ENCODE measurements at places on chromosomes 5 and 9.

GRCh38 chr9:127202461-127203169 lies 62.0 kb upstream of the GARNL3 start:
- DNase-seq = no peak

DNA sequence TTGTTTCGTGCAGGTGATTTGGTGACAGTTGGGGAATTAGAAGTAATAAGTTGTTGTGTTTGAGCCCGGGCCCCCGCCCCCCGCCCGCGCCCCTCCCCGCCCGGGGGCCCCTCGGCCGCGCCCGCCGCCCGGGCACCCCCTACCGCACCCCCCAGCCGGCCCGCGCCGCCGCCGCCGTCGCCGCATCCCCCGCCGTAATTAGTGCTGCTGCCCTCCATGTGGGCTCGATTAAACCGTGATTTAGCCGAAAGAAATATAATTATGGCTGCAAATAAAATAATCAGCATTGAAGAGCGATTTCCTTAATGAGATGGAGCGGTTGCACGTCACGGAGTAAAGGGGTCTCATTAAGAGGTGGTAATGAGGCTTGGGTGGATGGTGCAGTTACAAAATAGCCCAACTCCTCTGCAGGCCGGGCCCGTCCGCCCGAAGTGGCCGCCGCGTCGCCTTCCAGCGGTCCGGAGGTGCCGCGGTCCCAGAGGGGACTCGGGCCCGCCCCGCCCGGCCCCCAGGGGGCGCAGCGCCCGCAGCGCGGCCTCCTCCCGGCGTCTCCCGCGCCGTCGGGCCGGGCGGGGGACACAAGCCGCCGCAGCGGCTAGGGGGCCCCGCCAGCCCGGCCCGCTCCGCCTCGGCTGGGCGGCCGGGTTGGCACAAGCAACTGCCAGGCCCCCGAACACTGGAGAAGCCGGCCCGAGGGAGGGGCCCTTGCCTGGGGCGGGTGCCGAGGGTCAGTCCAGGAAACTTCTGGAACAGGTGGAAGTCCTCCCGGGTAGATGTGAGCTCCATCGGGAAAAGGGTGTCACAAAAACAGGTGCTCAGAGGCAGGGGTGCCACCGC lies 6.9 kb upstream of the OTP start:
- no peak for DNase-seq

DNA sequence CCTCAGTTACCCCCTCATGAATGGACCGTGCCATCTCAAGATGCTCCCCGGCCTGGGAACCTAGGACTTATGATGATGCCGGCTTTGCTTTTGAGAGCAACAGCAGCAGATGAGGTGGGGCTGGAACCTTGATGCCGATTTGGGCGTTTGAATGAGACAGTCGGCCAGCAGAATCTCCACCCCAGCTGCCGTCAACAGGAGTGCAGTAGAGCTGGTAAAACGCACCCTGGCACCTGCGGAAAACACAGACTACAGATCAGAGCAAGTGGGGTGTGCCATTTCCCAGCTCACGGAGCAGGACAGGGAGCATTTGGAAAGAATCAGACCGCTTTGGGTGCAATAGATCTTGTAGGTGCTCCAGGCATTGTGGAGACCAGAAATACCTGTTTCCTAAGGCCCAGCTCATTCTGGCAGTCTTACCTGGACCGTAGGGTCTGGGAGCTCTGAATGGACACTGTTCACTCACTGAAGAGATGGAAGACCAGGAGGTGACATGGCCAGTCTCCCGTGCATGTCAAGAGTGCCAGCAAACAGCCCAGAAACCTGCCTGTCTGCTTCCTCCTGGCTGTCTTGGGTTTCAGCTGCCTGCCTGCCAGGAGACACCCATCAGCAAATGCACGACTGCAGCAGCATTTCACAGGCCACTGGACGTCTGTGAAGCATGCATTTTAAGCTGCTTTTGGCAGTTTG lies 317.7 kb upstream of the IRX4 start:
- no peak for DNase-seq

GRCh38 chr9:130088051-130088450 lies 34.3 kb downstream of the GPR107 start:
- DNase-seq = no peak

DNA sequence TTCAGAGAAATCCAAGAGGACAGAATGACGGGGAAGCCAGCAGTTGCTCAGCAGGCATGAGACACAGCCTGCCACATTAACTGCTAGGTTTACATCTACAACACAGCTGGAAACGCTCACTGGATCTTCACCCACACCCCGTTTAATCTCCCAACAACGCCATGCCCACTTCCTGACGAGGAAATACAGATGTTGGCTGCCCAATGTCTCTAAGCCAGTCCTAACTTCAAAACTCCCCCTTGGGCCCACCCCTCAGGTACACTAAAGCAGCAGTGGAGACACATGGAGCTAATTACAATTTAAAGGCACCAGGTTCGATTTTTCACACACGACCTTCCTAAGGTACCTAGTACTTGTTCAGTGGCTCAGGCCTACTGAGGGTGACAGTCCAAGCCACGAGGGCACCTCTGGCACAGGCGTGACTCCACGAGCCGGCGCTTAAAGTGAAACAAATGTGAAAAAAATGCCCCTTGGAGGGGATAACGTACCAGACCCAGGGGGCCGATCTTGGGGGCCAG lies 904 bp downstream of the RPL12 start:
- DNase-seq = no peak

- no peak for DNase-seq
Measured at GRCh38 chr5:156693113-156693512, 157.0 kb upstream of the PPP1R2B start.

- no peak for DNase-seq
Measured at GRCh38 chr5:158289967-158290366, 431.0 kb upstream of the CLINT1 start.

DNA sequence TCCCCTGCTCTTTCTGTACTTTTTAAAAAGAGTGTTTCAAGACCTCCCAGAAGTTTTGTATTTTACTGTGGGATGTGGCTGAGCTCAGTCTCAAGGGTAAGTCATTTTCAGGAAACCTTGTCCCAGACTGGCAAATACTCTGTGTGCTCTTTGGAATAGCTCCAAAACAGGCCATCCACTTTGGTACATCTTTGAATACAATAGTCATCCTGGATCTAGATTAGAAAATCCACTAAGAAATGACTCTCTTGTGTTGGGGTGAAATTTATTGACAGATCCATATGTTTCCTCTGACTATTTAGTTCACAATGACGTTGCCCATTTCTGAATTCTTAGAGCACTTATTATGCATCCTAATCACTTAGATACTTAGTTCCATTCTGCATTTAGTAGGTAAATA lies 95.2 kb downstream of the PLCXD3 start:
- DNase-seq = no peak

DNA sequence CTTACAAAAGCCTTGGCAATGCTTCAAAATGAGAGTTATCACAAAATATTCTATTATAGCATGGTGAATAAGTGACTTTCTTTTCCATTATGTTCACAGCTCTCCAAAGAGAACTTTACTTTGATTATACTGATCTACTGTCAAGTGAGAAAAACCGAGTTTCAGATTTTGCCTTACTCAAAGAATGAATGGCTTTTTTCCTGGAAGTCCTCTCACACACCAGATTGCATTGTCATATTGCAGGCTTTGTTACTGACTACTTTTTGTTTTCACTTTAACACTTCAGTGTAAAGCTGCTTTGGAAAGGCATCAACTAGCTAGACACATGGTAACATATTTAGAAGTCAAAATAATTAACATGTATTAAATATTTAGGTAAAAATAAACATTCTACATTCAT lies 765.2 kb upstream of the NUDT12 start:
- no peak for DNase-seq

- no peak for DNase-seq
Measured at GRCh38 chr9:92738661-92739081, 26.0 kb downstream of the BICD2 start.

GRCh38 chr5:99929806-99930135 lies 605.4 kb upstream of the FAM174A start:
- DNase-seq = no peak

GRCh38 chr5:37835380-37835973 lies 4.4 kb downstream of the GDNF start:
- no peak for DNase-seq

GRCh38 chr5:73030995-73031394 lies 75.2 kb downstream of the FCHO2 start:
- DNase-seq = no peak

DNA sequence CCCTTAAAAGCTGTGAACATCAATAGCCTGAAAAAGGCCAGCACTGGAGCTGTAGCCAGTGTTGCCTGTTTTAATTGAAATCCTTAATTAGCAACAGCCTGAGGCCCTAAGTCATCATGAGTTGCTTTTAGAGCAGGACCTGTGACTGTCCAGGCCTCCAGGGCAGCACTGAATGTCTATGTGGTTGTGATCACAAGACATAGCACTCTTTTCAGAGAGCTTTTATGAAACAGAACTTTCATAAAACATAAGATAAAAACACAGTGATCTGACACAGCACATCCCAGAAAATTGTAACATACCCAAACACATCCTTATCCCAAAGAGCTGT lies 85.5 kb upstream of the MYO10 start:
- DNase-seq = no peak

- no peak for DNase-seq
Measured at GRCh38 chr5:147507480-147508126, 2.3 kb downstream of the DPYSL3 start.

- DNase-seq = no peak
Measured at GRCh38 chr5:39465843-39466242, 41.1 kb upstream of the DAB2 start.

DNA sequence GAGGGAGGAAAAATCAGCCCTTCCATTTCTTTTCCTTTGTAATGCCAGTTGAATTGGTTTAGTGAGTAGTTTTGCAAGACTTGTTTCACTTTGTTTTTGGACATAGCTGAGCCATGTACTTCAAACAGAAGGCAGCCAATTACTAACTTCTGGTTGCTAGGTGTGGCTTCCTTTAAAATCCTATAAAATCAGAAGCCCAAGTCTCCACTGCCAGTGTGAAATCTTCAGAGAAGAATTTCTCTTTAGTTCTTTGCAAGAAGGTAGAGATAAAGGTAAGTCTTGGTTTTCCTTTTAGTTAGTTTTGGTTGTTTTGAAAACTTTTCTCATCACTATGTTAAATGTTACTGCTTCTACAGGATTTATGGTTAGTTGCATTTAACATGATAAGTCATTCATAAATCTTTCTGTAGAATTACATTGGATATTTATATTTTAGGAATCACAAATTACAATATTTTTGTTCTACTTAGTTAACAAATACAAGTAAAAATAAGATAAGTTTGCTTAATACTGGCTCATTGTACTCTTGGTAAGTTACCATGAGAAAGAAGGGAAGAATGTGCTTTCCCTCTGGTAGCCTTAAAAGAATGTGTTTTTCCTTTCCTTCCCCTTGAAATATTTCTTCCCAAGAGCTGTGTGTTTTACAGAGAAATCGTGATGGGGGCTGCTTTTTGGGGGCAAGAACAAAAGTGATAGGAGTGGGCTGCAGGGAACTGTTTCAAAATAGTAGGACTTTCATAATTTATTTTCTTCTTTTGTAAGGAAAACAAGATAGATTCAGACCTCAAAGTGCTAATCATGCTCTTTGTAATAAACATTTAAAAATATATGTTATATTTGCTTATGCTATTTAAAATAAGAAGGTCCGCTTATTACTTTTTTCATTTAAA lies at the start of gene ANXA1:
Gene ANXA1, plus strand, starts transcription at position 213 of the 890 bp plus-strand sequence. CDS start 6,671 bp downstream, outside the sequence.
- no peak for DNase-seq

- no peak for DNase-seq
Measured at GRCh38 chr9:86978413-86978812, 31.1 kb upstream of the GAS1 start.

DNA sequence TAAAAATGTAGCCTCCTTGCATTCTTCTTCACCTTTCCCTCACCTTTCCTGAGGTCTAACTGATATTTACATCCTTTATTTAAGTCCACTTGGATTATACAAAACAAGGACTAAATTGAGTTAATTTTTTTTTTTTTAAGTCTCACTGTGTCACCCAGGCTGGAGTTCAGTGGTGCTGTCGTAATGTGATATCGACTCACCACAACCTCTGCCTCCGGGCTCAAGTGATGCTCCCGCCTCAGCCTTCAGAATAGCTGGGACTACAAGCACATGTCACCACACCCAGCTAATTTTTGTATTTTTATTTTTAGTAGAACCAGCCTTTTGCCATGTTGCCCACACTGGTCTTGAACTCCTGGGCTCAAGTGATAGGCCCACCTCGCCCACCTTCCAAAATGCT lies 195.3 kb downstream of the BNC2 start:
- DNase-seq = no peak

GRCh38 chr5:30572279-30572678 lies 621.2 kb upstream of the CDH6 start:
- DNase-seq = no peak

DNA sequence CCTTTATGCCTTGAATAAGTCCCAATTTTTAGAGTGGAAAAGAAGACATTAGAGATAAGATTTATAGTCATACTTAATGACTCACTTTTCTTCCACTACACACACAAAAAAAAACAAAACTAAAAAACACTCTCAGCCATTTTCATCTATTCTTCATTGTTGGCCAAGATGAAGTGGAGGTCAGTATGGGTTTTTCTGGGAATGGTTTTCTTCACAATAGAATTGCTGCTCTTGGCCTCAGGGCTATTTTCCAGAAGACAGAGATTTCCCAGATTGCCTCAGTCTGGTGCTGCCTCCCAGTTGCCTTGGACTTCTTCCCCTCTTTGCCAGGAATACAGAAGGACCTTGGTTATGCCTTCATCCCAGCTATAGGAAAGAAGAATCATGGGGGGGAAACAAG lies 463.7 kb downstream of the TMEM232 start:
- DNase-seq = no peak

GRCh38 chr9:137128862-137129455 lies 10.0 kb upstream of the GRIN1 start:
- no peak for DNase-seq

GRCh38 chr9:22740781-22741180 lies 294.2 kb downstream of the DMRTA1 start:
- no peak for DNase-seq

GRCh38 chr5:1212881-1213280 lies 11.5 kb downstream of the SLC6A19 start:
- no peak for DNase-seq

DNA sequence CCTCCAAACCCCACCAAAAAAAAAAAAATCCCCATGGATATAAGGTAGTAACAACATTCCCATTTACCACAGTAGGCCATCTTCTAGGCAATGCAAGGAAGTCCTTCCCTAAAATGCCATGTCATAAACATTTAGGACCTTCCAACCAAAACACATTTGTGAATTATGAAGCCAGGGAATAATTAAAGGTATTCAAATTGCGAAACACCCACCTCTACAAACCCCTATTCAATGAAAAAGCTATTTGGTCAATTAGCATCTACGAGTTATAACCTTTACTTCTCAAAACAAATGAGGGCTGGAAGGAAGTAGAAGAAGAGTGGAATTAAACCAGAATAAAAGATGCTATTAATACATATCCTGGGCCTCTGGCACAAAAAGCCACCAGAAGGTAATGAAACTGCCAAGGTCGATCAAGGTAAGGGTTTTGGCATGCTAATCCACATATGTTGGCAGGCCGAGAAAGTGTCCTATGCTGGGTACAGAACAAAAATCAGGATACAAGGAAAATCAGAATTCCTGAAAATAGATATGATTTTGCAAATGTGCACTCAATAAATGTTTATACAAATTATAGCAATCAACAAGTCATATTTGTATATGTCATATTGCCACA lies 47.7 kb downstream of the MTMR12 start:
- DNase-seq = no peak

All from NCI-H1105 (cell line).